ENCODE measurements at places on chromosomes 5 and 9.

- no peak for DNase-seq
These were observed 29.0 kb downstream of the IRF1 start for GRCh38 chr5:132461569-132462070.

DNA sequence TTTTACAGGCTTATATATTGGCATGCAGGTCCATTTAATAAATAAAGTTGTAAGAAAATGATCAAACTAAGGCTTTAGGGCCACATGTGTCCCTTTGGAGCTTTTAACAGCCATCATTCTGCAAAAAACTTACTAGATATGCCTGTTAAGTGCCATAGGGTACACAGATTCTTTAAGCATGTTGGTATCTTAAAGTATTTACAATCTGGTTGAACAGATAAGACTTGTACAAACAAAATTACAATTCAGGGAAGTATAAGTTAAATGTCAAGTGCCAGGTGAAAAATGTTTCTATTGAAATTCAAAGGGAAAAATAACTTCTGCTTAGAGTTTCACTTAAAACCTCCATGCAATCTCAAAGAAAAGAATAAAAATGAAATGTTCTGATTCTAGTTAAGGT is 558.4 kb upstream of the ST8SIA4 start:
- no peak for DNase-seq

DNA sequence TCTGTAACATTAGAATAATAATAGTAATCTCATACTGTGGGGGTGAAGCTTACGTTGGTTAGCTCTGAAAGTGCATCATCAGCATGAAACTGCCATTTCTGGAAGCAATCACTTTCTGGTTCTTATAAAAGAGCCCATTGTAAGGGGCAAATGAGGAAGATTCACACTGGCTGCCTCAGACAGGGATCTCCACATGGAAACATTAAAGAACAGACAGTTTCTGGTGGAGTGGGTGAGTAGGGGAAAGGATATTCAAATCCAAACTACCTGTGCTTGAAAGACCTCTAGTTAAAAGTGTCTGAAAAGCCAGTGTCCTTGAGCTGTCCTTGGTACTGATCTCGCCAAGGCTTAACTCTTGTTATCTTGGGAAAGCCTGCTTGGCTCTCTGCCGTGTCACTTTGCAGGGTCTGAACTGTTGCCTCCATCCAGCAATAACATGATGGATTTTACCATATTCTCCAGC is 19.1 kb upstream of the SLC31A2 start:
- DNase-seq, result no peak

- DNase-seq, result no peak
These were observed 48.4 kb upstream of the EFNA5 start for GRCh38 chr5:107719034-107719606.

DNA sequence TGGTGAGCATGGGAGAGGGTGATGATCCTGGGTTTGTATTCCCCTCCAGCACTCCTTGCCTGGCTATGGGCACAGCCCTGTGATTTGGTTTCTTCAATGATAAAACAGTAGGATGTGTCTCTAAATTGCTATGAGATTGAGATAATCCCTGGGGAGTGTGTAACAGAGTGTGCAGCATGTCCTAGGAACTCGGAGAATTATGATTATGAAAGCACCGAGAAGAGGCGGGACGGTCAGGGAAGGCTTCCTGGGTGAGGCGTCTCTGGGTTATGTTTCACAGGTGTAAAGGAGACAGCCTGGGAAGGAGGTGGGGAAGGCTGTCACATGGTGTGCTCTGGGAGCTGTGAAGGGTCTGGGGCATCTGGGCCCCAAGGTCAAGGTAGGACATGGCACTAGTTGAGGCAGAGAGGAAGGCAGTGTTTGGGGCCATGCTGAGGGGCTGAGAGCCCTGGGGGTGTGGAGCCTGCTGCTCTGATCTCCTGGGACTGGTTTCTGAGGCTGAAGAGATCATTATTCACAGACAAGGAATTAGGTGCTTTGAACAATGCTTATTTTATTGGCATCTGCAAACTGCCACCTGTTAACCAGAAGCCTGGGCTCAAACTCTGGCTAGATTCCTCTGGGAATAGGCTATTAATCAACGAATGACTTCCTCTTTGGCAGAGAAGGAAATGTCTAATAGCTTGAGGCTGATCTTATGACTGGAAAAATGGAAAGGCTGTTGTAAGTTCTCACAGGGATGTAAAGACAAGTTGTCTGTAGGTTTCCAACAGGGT is 73.8 kb upstream of the IL12B start:
- no peak for DNase-seq

DNA sequence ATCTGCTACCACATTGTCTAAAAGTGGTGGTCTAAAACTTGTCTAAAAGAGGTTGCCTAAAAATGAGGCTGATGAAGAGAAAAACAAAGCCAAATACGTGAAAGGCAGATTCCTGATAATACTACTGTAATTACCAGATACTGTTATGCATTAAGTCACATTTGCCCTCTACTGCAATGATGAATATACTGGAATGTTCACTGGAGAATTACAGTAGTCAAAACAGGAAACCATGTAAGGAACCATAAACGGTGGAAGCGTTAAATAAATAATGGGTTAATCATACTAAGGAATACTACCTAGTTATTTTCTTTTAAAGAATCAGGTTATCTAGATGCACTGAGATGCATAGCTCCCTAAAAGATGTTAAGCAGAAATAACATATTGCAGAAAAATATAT is 201.3 kb downstream of the MCTP1 start:
- DNase-seq, result no peak

DNA sequence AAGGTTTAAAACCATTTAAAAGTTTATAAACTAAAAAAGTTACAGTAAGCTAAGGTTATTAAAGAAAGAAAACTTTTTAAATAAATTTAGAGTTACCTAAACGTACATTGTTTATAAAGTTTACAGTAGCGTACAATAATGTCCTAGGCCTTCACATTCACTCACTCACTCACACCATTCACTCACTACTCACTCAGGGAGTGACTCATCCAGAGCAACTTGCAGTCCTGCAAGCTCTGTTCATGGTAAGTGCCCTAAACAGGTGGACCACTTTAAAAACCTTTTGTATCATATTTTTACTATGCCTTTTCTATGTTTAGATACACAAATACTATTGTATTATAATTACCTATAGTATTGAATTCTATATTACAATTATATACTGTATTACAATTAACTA is 190.8 kb upstream of the RASA1 start:
- DNase-seq, result no peak

DNA sequence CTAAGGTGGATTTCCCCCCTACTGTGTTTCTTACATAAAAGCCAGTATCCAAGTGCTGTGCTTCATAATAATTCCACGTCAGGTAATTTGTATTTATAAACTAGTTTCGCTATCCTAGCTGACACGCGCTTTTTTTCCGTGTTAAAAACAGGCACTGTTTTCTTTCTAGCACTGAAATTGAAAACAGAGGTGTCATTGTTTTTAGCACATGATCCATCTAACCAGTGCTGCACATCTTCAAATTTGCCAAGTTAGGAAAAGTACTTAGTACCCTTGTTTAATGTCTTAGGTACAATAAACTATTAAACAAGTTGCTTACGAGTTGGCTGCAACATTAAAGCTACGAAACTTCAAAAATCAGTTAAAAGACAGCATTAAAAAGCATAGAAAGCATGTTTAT is 49.9 kb downstream of the JMY start:
- DNase-seq, result no peak

- no peak for DNase-seq
These were observed 124.8 kb upstream of the RAD23B start for GRCh38 chr9:107158321-107158720.

DNA sequence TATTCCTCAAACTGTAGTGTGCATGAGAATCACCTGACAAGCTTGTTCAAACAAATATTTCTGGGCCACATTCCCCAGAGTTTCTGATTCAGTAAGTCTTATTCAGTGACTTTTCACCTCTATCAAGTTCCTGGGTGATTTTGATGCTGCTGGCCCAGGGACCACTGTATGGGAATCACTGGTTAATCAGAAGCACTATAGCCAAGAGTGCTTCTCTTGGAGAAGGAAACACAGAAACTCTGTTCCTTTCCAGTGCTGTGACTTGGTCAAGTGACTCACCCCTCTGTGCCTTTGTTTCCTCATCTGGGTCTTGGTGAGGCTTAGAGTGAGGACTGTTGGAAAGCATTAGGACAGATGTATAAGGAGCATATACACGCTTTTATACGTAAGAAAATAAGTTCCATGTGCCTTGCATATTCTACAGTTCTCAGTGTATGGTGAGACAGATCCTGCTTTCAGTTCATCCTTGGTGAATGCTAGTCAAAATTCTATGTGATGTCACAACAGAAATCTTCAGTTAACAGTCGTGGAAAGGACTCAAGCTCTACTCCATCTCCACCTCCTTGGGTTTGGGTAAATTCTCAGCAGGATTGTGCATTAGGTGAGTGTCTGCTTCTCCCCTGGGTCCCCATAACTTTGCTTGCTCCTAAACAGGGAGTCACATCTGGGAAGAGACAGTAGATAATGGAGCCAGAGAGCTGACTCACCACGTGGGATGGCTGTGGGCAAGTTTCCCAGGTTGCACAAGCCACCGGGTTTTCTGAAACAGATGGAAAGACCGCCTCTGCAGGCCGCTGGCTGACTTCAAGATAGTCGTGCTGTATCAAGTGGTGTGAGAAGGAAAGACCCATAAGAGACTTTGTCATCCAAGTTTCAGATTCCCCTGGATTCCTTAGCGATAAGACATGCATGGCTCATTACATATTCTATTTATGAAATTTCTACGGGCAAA is 117.0 kb downstream of the NXNL2 start:
- no peak for DNase-seq
